ENCODE measurements at places on chromosomes 4 and X.

DNA sequence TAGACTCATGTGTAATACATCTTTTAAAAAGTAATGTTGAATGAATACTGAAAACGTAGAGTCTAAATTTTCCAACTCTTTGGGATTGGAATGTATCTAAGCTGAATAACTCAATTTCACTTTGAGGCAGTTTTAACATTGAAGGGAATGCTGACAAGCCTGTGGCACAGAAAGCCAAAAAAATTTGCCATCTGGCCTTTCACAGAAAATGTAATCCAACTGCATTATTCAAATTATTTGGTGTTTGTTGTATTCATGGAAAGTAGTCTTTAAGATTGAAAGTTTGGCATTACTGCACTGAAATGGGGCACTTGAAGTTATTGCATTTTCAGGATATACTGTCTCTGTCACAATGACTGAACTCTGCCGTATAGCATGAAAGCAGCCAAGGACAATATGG lies 186.9 kb downstream of the FRMPD4 start:
- no peak for DNase-seq

- no peak for DNase-seq
Observed at GRCh38 chrX:23435575-23435974, 100.9 kb downstream of the PTCHD1 start.

GRCh38 chr4:184423003-184423686 lies 51.2 kb downstream of the IRF2 start:
- no peak for DNase-seq

DNA sequence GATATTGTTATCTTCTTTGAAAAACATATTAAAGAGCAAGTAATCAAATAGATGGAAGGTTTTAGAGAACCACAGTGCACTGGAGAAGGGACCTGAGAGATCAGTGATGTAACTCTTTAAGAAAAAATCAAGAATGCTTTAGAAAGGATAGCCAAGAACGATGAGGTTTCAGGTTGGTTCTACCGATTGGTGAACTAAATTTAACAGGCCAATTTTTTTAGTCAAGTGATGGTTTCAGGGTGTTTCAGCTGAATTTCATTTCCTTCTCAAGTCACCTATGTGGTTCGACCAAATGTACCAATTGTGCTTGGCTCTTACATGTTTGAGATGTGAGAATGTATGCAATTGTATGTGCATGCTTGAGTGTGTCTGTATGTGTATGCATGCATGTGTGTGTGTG lies 26.5 kb downstream of the HS3ST1 start:
- DNase-seq: no peak

GRCh38 chr4:158837527-158838141 lies 68.8 kb downstream of the FNIP2 start:
- no peak for DNase-seq
